ENCODE measurements at places on chromosomes 4 and X.

- ATAC-seq = no peak
Observed at GRCh38 chr4:126591583-126591982, 1041.2 kb upstream of the INTU start.

DNA sequence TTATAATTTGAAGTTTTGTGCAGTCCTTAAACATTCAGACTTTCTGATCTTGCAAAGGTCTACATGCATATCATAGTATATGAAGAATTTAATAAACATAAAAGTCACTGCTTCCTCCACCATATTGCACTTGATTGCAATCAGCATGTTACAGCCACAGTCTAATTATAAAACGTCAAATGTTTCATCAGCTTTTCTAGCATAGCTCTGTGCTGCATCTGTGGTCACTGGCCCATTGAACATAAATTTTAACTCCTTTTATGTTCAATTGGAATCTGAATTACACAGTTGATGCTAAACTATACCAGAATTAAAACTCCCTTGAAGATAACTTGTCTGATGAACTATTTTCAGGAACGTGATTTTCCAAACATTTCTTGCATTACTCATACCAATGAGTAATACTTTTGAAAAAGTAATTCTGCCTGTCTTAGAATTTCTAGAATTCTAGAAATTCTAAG is 329.1 kb downstream of the GALNTL6 start:
- ATAC-seq = no peak

DNA sequence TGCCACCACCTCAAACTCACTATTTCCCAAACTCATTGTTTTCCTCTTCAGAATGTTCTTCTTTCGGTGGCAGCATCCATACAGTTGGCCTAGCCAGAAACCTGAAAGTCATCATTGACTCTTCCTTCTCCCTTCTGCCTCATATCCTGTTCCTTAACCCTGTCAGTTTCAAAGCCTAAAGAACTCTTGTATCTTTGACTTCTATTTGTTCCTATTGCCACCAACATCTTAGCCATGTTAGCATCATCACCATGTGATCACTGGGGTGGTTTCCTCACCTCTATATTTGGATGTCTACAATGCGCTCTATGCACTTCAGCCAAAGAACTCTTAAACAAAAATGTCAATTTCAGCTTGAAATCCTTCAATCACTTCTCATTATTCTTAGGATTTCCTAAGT is 29.0 kb downstream of the DDX60L start:
- no peak for ATAC-seq

DNA sequence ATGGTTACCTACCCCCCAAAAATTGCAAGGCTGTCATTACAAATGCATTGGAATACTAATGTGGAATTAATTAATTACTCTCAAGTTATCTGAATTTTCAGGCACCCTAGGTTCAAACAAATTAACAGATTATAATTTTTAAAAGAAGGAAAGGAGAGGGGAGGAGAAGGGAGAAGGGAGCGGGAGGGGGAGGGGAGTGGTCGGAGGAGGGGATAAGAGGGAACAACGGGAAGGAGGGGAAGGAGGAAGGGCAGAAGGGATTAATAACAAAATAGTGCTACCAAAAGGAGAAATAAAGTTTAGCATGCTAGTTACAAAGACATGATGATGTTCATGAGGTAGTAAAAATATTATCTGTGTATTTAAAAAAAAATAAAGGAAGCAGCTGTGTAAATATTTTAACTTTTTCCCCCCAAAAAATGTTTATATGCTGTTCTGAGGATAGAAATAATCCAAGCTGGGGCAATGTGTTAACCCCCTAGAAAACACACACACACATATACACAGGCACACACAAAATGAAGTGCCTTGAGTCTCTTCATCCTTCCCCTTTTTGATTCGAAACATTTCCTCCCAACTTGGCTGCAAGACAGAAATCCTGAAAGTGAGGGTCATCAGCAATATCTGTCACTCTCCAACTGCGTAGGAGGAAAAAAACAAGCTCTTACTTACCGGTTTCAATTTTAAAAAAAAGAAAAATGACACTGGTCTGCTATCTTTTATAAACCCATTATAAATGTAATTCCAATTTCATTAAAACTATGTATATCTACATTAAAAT is 58.8 kb downstream of the PPP3CA start:
- no peak for ATAC-seq

- ATAC-seq = no peak
Observed at GRCh38 chrX:48938721-48939425, 18.5 kb downstream of the OTUD5 start.

GRCh38 chrX:45472968-45473367 is 272.3 kb upstream of the DIPK2B start:
- ATAC-seq = no peak

DNA sequence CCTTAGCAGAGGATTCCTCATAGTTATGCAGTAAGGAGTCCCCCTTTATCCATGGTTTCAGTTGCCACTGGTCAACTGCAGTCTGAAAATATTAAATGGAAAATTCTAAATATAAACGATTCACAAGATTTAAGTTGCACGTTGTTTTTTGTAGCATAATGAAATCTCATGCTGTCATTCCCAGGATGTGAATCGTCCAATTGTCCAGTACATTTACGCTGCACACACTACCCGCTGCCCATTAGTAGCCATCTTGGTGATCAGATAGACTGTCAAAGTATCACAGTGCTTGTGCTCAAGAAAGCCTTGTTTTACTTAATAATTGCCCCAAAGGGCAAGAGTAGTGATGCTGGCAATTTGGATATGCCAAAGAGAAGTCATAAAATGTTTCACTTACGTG is 434.8 kb downstream of the MAPK10 start:
- no peak for ATAC-seq

DNA sequence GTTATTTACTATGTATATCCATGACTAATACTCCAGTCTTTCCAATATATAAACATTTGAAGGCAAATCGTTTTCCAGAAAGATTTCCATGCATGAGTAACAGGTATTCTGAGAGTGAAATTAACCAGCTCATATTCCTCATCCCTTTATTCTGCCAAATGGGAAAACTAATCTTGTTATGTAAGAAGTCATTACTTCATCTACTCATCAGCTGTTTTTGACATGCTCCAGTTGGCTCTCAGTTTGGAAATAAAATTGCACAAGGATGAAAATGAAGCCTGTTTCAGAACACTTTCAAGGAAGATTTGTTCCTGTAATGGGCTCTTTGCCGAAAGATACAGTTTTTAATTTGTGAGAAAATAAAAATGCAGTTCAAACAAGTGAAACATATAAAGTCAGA is 121.9 kb downstream of the KCTD8 start:
- no peak for ATAC-seq

- no peak for ATAC-seq
Observed at GRCh38 chr4:2689825-2690700, 66.1 kb downstream of the TNIP2 start.

DNA sequence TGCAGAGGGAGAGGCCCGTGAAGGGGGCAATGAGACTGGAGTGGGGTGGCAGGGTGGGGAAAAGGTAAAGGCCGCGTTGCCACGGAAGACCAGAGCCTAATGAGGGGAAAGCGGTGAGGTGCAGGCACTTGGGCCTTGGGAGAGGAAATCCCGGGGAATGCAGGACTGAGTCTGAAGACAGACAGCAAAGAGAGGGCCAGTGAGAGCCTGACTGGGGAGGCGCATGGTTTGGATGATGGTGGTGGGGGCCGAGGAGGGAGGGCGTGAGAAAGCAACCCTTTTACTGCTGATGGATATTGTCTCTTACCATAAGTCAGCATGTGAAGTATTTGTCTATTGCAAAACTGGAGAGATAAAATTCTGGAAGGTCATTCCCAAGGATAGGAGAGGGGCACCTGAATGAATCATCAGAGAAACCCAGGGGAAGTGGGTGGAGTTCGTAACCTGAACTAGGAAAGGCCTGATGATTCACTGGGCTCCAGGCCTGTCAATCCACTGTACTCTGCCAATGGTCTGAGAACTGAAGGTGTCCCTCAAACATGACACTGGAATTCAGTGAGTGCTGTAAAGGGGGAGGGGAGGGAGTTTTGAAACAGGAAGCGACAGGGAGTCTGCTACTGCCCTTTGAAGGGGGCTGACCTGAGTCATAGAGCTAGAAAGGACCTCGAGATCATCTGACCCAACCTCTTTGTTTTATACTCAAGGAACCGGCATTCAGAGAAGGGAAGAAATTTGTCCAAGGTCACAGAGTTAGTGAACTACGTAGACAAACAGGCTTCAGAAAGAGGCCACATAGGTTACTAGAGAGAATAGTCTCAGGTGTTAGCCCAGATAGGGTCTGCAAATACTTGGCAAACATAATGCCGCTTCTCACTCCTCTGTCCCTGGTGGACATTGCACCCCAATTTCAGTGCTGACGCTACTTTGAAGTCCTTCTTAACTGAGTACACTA is 52.2 kb downstream of the NALF2 start:
- peak; percentile 27 for ATAC-seq

DNA sequence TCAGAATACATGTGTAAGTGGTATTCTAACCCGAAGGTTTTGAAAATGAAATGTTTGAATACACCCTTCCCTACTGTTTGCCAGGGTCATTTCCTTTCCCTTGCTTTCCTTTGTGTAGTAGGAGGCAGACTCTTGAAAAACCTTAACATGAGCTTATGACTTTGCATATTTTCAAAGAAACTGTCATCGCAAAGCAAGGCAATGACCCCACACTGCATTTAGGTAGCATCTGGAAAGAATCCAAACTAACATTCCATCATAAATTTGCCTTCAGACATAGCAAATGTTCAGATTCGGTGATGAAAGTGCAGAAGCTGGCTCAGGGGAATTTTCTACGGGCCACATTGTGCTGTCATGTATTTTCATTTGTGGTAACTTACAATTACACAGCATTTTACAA is 32.3 kb downstream of the SH2D1A start:
- ATAC-seq = no peak

DNA sequence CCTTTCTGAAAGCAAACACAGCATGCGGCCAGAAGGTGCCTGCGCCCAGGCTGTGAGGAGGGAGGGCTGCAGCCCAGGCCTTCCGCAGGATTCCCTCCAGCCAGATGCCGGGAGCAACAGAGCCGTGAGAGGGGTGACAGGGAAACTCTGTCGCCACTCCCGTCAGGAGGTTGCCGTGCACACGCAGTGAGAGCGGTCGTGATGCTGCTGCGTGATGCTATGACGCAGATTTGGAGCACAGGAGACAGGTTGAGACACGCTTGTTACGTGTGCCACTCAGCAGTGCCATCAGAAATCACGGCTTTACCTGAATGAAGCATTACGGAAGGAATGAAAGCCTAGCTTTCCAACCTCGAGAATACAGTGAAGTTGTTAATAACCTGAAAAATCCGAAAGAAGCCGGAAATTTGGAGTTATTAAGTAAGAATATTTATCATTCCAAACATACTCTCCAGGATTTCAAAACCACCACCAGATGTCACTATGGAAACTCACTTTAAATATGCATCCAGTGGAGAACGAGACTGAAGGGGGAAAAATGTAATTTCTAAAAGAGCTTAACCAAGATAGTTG is 54.4 kb downstream of the FAT1 start:
- ATAC-seq = peak; percentile 80

- ATAC-seq = no peak
Observed at GRCh38 chr4:149031399-149031798, 589.2 kb upstream of the NR3C2 start.

GRCh38 chrX:136156560-136157117 is 9.3 kb downstream of the FHL1 start:
- no peak for ATAC-seq

DNA sequence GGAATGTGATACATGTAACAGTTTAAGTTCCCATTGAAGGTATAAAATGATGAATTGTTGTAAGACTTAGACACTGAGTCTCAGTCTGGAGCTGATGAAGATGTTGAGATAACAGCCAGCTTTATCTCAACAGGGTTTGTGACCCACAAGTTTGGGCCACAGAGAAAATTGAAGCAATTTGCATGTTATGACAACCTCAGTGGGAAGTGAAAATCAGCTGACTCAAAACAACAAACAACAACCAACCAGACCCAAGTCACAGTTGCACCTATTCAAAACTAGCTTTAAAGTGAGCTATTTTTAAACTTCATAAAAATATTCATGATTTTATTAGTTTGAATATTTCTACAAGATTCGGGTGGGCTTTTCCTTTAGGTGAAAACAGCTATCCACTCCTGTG is 8.0 kb downstream of the SFRP2 start:
- ATAC-seq = no peak

Measured in motor neuron (in vitro differentiated cells).